ENCODE measurements at places on chromosomes 12 and 14. TPM values are rescaled to one million over a fixed set of nuclear protein-coding genes. Genes with fewer than 3 reads are reported as not detected.

AMN1 gene
- total RNA-seq = 13.4 TPM

GPHN gene
- total RNA-seq = 11.5 TPM

SPIC gene
- not detected for total RNA-seq

PZP gene
- total RNA-seq = not detected

TDP1 gene
- 54.5 TPM for total RNA-seq

BCL2L14 gene
- total RNA-seq = not detected

TMTC2 gene
- total RNA-seq = 3.7 TPM

KITLG gene
- 0.33 TPM for total RNA-seq

IGF1 gene
- total RNA-seq = 0.16 TPM

DHRS7 gene
- 70.4 TPM for total RNA-seq

SLC8A3 gene
- not detected for total RNA-seq

LRP1-AS gene
- total RNA-seq = not detected

SERPINA6 gene
- total RNA-seq = not detected

- H3K27ac ChIP-seq = no peak overlapping the region
- peaks cover 7% of the 10 kb centered on the region for H3K36me3 ChIP-seq
- H3K27me3 ChIP-seq = no peaks in the 10 kb centered on the region
Observed at GRCh38 chr12:89414322-89414721, 62.0 kb upstream of the DUSP6 start.

GRCh38 chr12:2288875-2289274 is 236.1 kb downstream of the CACNA1C start:
- H3K27me3 ChIP-seq = peaks cover 19% of the 10 kb centered on the region
- H3K4me3 ChIP-seq = no peak overlapping the region
- no peaks in the 10 kb centered on the region for H3K36me3 ChIP-seq
- peaks cover 7% of the 10 kb centered on the region for H3K4me1 ChIP-seq
- H3K27ac ChIP-seq = no peak overlapping the region
- no peak for DNase-seq

GRCh38 chr14:20661197-20661596 is 19.7 kb upstream of the OR6S1 start:
- no peak for DNase-seq
- H3K4me1 ChIP-seq = peaks cover 35% of the 10 kb centered on the region
- H3K36me3 ChIP-seq = no peaks in the 10 kb centered on the region

GRCh38 chr14:63996625-63997220 is 143.9 kb downstream of the SYNE2 start:
- H3K4me1 ChIP-seq = peaks cover 9% of the 10 kb centered on the region

DNA sequence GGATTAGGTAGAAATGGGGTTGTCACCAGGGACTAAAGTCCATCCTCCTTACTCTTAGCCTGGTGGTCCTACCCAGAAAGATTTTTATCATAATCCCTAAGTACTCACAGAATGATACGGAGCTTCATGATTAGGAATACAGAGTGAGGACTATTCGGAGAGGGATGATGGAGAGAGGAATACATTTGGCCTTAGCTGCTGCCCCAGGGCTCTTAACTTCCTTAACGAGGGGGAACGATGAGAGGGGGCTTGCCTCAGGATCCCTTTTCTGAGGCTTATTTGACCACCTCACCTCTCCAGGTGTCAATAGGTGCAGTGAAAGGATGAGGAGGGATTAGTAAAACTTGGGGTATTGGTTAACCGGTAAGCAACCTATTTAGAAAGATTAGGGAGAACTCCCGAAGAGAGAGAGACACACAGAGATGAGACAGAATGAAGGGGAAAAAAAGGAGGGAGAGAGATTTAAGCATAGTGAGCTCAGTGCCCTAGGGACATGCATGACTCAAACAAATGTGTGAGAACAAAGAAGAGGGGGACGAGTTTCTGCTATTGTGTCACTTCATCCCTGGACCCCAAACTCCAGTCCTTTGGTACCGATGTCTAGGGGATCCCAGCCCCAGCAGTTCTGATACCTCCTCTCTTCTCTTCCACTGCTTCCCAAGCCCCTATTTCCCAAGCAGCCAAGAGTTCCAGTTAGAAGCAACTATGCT is 1.1 kb downstream of the NFE2 start:
- no peak overlapping the region for H3K27ac ChIP-seq
- no peak for DNase-seq

- H3K27me3 ChIP-seq = no peaks in the 10 kb centered on the region
- peaks cover 7% of the 10 kb centered on the region for H3K36me3 ChIP-seq
- no peak overlapping the region for H3K4me3 ChIP-seq
- no peak for DNase-seq
- H3K27ac ChIP-seq = no peak overlapping the region
Observed at GRCh38 chr12:92509156-92509738, 193.5 kb upstream of the PLEKHG7 start.

GRCh38 chr14:99240627-99241324 is 31.2 kb downstream of the BCL11B start:
- peak overlapping the region; percentile 87 for H3K4me3 ChIP-seq
- H3K27me3 ChIP-seq = no peaks in the 10 kb centered on the region
- peaks cover 33% of the 10 kb centered on the region for H3K36me3 ChIP-seq

DNA sequence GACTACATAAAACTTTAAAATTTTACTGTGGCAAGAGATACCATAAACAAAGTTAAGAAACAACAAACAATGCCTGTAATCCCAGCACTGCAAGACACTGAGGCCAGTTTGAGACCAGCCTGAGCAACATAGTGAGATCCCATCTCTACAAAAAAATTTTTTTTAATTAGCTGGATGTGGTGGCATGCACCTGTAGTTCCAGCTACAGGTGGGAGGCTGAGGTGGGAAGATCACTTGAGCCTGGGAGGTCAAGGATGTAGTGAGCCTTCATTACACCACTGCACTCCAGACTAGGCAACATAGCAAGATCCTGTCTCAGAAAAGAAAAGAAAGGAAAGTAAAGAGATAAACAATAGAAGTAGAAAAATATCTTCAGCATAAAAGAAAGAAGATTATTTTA is 3.3 kb upstream of the TEX52 start:
- no peak overlapping the region for H3K4me3 ChIP-seq
- DNase-seq = no peak
- no peaks in the 10 kb centered on the region for H3K36me3 ChIP-seq

GRCh38 chr12:22828066-22828465 is 203.1 kb downstream of the ETNK1 start:
- no peaks in the 10 kb centered on the region for H3K4me1 ChIP-seq
- H3K36me3 ChIP-seq = peaks cover 2% of the 10 kb centered on the region
- H3K4me3 ChIP-seq = no peak overlapping the region
- no peak overlapping the region for H3K27ac ChIP-seq

DNA sequence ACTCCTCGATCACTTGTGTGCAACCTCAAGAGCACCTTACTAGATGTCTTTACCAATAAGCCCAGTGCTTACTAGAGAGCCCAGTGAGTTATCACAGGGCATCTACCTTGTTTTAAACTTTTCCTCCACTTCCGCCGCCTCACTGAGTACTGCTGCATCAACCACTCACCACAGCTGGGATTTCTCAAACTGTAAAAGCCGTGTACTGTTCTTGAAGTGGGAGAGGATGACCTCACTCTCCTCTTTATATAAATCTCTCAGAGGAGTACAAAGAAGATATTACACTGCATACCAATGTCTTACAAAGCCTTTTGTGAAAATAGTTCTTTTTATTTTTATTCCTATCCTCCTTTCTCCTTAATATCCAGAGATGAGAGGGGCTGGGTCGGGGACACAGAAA is 94.1 kb downstream of the PLCZ1 start:
- H3K36me3 ChIP-seq = no peaks in the 10 kb centered on the region
- H3K27ac ChIP-seq = no peak overlapping the region
- DNase-seq = no peak
- no peaks in the 10 kb centered on the region for H3K4me1 ChIP-seq
- no peak overlapping the region for H3K4me3 ChIP-seq

GRCh38 chr12:99154216-99154982 is 493.2 kb upstream of the GARIN6 start:
- H3K4me3 ChIP-seq = no peak overlapping the region
- no peaks in the 10 kb centered on the region for H3K36me3 ChIP-seq
- DNase-seq = no peak
- H3K27me3 ChIP-seq = no peaks in the 10 kb centered on the region
- H3K27ac ChIP-seq = no peak overlapping the region

DNA sequence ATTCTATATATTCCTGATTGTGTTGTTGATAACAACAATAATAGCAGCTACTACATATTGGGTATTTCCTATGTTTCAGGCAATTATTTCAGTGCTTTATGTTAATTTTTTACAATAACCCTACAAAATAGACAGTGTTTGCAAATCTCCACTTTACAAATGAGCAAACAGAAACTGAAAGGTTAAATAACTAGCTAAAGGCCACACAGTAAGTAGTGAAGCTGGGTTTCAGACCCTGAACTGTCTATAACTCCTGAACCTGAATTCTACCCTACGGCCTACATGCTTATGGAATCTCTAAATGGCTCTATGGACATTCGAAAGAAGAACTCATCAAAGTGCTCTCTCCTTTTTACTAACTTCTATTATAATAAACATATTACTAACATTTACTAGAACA is 19.7 kb upstream of the NUDT4 start:
- DNase-seq = no peak
- no peak overlapping the region for H3K4me3 ChIP-seq
- no peaks in the 10 kb centered on the region for H3K36me3 ChIP-seq

- H3K4me3 ChIP-seq = peak overlapping the region; percentile 41
- peaks cover 70% of the 10 kb centered on the region for H3K27me3 ChIP-seq
- no peaks in the 10 kb centered on the region for H3K36me3 ChIP-seq
- peaks cover 35% of the 10 kb centered on the region for H3K4me1 ChIP-seq
- H3K27ac ChIP-seq = no peak overlapping the region
Observed at GRCh38 chr12:57628280-57629191, 4.5 kb downstream of the B4GALNT1 start.

GRCh38 chr14:54818201-54819133 is 84.2 kb downstream of the GCH1 start:
- DNase-seq = no peak
- H3K27me3 ChIP-seq = peaks cover 11% of the 10 kb centered on the region
- no peak overlapping the region for H3K4me3 ChIP-seq
- H3K4me1 ChIP-seq = no peaks in the 10 kb centered on the region
- no peaks in the 10 kb centered on the region for H3K36me3 ChIP-seq

DNA sequence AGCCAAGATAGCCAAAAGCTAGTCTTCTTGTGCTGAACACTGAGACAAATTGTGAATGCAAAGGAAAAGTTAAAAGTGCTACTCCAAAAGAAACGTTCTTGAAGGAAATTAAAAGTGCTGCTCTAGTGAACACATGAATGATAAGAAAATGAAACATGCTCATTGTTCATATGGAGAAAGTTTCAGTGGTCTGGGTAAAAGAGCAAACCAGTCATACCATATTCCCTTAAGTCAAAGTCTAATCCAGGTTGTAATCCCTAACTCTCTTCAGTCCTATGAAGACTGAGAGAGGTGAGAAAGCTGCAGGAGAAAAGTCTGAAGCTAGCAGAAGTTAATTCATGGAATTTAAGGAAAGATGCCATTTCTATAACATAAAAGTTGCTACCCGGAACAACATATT is 121.5 kb downstream of the MNAT1 start:
- peaks cover 55% of the 10 kb centered on the region for H3K36me3 ChIP-seq
- no peak overlapping the region for H3K4me3 ChIP-seq
- H3K27ac ChIP-seq = no peak overlapping the region
- H3K4me1 ChIP-seq = no peaks in the 10 kb centered on the region

DNA sequence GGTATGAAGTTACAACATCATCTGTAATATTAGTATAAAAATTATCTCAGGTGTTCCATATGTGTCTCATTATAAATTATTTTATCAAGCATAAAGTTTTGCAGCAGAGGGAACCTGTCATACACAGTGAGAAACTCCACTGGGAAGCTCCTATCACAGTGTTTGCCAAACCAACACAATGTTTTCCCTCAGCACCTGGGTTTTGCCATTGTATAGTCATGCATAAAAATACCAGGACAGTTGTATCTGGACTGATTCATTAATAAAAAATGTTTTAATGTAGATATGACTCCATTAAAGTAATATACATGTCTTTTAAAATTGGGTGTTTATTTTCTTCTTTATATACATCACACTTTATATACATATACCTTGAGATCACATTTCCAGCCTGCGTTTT is 56.6 kb downstream of the METTL25 start:
- H3K4me3 ChIP-seq = no peak overlapping the region
- H3K4me1 ChIP-seq = no peaks in the 10 kb centered on the region
- peaks cover 38% of the 10 kb centered on the region for H3K36me3 ChIP-seq
- no peaks in the 10 kb centered on the region for H3K27me3 ChIP-seq
- no peak for DNase-seq
- no peak overlapping the region for H3K27ac ChIP-seq

- no peak overlapping the region for H3K27ac ChIP-seq
- no peaks in the 10 kb centered on the region for H3K4me1 ChIP-seq
- H3K36me3 ChIP-seq = peaks cover 4% of the 10 kb centered on the region
- H3K27me3 ChIP-seq = peaks cover 36% of the 10 kb centered on the region
- DNase-seq = no peak
- no peak overlapping the region for H3K4me3 ChIP-seq
Observed at GRCh38 chr14:53946404-53947093, 10.1 kb downstream of the BMP4 start.

DNA sequence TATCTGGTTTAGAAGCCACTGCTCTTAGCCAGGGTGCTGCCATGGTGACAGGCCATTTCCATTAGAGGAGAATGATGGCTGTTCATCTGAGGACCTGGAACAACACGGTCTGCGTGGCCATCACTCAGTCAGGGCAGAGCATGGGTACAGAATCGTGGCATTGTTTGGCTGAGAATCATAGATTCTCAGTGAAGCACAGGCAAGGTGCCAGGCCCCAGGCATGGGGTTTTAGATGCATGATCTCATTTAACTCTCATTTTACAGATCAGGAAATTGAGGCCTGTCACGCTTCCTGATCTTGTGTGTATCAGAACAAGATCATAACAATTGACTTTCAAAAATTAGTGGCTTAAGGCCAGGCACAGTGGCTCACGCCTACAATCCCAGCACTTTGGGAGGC is 26.8 kb upstream of the IRF2BPL start:
- no peak overlapping the region for H3K4me3 ChIP-seq

GRCh38 chr12:57775563-57776246 is 3.3 kb downstream of the EEF1AKMT3 start:
- H3K4me1 ChIP-seq = peaks cover 32% of the 10 kb centered on the region
- no peaks in the 10 kb centered on the region for H3K27me3 ChIP-seq
- peak overlapping the region; percentile 20 for H3K4me3 ChIP-seq

DNA sequence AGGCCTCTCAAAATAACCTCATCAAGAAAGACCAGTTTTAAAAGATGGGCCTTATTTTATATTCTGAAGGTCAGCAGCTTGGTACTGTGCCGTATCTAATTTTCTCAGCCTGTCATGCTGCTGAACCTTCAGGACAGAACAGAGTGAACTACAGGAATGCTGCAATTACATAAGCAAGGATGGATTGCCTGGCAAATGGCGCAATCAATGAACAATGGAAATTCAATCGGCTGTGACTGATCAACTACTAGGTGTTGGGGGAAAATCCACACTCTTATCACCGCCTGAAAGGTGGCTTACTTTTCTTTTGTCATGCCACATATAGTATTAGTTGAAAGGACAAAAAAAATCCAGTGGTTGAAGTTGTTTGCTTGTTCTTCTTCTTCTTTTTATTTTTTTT is 8.5 kb downstream of the ACSS3 start:
- no peaks in the 10 kb centered on the region for H3K36me3 ChIP-seq
- H3K27ac ChIP-seq = no peak overlapping the region
- H3K4me3 ChIP-seq = no peak overlapping the region
- no peaks in the 10 kb centered on the region for H3K27me3 ChIP-seq
- DNase-seq = no peak
